ENCODE measurements at places on chromosomes 7 and 10.

GRCh38 chr10:121154310-121154709 is 303.1 kb downstream of the WDR11 start:
- H3K4me1 ChIP-seq: no peaks in the 10 kb centered on the region
- no peaks in the 10 kb centered on the region for H3K36me3 ChIP-seq
- no peaks in the 10 kb centered on the region for H3K27me3 ChIP-seq
- H3K4me3 ChIP-seq: no peak overlapping the region
- no peak for DNase-seq
- no peak overlapping the region for H3K27ac ChIP-seq

- DNase-seq: no peak
- no peaks in the 10 kb centered on the region for H3K36me3 ChIP-seq
- H3K4me1 ChIP-seq: peaks cover 8% of the 10 kb centered on the region
- no peak overlapping the region for H3K27ac ChIP-seq
Observed at GRCh38 chr10:5581670-5582566, 57.2 kb downstream of the CALML3 start.

GRCh38 chr7:127239814-127240213 is 12.9 kb downstream of the GRM8 start:
- no peak overlapping the region for H3K27ac ChIP-seq
- H3K27me3 ChIP-seq: peaks cover 7% of the 10 kb centered on the region
- no peaks in the 10 kb centered on the region for H3K4me1 ChIP-seq
- no peak overlapping the region for H3K4me3 ChIP-seq
- H3K36me3 ChIP-seq: no peaks in the 10 kb centered on the region

GRCh38 chr7:28155964-28156363 is 24.6 kb downstream of the JAZF1 start:
- H3K4me1 ChIP-seq: peaks cover 7% of the 10 kb centered on the region
- H3K27me3 ChIP-seq: no peaks in the 10 kb centered on the region
- no peak overlapping the region for H3K4me3 ChIP-seq
- DNase-seq: no peak
- no peaks in the 10 kb centered on the region for H3K36me3 ChIP-seq

DNA sequence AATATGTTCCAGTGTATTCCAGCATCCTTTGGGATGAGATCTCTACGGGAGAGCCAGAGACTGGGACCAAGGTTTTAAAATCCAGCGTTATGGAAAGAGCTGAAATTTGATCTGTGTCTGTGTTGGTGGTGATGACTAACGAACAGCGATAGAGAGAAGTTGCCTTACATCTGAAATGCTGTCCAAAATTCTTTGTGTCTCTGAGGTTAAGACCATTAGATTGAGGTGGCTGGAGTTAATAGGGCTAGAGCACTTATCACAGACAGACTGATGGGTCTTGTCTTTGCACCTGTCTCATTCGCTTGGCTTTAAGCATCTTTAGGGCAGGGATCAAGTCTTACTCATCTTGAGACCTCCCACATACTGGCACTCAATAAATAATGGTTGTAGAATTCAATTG is 41.0 kb upstream of the RAPGEF5 start:
- no peak overlapping the region for H3K4me3 ChIP-seq
- H3K36me3 ChIP-seq: no peaks in the 10 kb centered on the region
- no peaks in the 10 kb centered on the region for H3K27me3 ChIP-seq
- no peak overlapping the region for H3K27ac ChIP-seq
- DNase-seq: no peak

DNA sequence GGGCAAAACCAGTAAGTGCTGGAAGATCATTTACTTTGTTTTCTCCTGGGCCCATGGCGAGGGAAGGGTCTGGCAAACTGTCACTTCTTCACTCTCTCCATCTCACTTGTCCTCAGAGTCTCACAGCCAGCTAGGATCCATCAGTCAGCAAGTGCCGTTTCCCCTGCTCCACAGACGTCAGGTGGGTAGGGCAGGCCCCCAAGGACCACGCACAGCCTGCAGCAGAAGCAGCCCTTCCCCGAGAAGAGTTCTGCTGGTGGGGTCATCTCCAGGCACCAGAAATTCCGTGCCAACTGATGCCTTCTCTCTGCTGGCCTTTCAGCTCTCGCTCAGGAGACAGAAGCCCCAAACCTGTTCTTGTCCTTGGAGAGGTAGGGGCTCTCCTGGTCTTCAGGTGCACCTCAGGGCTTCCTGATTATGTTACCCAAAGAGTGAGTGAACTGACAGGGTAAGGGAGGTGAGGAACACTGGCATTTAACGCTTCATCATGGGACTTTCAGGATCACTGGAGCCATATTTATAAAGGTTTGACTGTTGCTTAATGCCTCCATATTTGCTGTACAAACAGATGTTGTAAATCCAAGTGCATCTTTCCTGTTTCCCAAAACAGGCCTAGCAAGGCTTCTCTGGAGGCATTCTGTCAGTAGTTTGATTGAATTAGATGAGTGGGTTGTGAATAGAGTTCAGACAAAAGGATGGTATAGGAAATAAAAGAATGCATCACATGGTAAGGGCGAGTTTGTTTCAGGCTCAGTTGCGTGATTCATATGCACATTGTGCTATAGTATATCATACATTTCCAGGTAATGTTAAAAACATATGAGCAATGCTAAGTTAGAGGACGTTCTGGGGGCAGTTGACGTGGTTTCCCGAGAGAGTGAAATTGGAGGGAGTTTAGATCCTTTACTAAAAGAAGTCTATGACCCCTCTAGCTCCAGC is 13.7 kb upstream of the TSPAN15 start:
- H3K27ac ChIP-seq: peak overlapping the region; percentile 91
- no peak overlapping the region for H3K4me3 ChIP-seq
- peaks cover 20% of the 10 kb centered on the region for H3K4me1 ChIP-seq
- H3K36me3 ChIP-seq: no peaks in the 10 kb centered on the region
- no peaks in the 10 kb centered on the region for H3K27me3 ChIP-seq
- peak; percentile 6 for DNase-seq

- no peaks in the 10 kb centered on the region for H3K27me3 ChIP-seq
- H3K27ac ChIP-seq: peak overlapping the region; percentile 84
- peaks cover 19% of the 10 kb centered on the region for H3K4me1 ChIP-seq
- H3K4me3 ChIP-seq: no peak overlapping the region
- no peak for DNase-seq
- H3K36me3 ChIP-seq: no peaks in the 10 kb centered on the region
Observed at GRCh38 chr7:105270117-105270516, 118.6 kb downstream of the SRPK2 start.

DNA sequence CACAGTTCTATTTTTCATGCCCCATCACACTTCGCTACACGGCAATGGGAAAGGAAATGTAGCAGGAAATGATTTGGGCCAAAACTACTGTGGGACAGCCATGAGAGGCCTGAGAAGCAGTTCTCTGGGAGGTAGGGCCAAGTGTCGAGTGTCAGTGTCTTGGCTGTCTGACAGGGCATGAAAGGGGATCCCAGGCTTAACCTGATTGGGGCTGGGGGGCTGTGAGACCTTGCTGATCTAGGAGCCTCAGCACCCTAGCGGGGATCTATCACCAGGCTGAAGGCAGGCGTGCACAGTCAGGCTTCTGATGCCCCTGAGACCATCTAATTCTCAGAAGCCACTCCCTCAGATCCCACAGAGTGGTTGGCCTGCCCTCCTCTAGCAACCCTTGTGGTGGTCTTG is 58.2 kb upstream of the SLC25A13 start:
- no peaks in the 10 kb centered on the region for H3K27me3 ChIP-seq
- no peak overlapping the region for H3K4me3 ChIP-seq
- DNase-seq: no peak
- H3K36me3 ChIP-seq: no peaks in the 10 kb centered on the region
- H3K27ac ChIP-seq: no peak overlapping the region

GRCh38 chr7:107353701-107354100 is 116.2 kb upstream of the GPR22 start:
- no peaks in the 10 kb centered on the region for H3K4me1 ChIP-seq
- no peak overlapping the region for H3K27ac ChIP-seq
- H3K36me3 ChIP-seq: no peaks in the 10 kb centered on the region
- no peak for DNase-seq
- H3K27me3 ChIP-seq: no peaks in the 10 kb centered on the region
- no peak overlapping the region for H3K4me3 ChIP-seq

DNA sequence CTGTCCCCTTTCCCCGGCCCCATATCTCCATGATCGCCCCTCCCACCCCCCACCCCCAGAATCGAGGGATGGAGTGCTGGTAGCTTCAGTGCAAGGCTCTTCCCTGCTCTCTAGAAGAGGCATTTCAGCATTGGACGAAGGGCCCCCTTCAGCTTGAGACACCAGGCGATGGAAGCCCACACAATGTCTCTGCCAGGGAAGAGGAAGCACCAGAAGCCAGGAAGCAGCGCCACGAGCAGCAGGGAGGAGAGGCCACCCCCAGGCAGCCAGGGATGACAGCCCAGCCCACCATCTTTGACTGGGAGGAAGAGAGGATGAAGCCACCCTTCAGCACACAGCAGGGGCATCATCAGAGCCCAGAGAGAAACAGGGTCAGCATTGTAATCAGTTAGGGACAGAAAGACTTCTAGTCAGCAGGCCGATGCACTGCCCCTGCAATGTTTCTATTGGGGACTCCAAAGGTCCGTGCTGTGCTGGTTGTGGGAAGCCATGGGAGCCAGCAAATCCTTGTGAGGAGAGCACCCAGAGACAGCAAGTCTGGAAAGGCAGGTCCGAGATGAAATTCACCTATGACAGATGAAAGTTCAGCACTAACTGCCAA is 15.7 kb downstream of the TMEM72 start:
- H3K27ac ChIP-seq: no peak overlapping the region
- DNase-seq: no peak
- no peaks in the 10 kb centered on the region for H3K36me3 ChIP-seq
- no peaks in the 10 kb centered on the region for H3K4me1 ChIP-seq

DNA sequence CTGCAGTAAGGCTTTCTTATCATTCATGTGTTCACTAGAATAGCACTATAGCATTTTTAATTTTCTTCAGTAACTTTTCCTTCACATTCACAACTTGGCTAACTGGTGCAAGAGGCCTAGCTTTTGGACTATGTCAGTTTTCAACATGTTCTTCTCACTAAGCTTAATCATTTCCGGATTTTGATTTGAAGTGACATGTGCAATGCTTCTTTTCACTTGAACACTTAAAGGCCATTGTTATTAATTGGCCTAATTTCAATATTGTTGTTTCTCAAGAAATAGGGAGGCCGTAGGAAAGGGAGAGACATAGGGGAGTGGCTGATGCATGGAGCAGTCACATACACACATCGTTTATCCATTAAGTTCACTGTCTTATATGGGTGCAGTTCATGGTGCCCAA is 151.2 kb upstream of the NFE2L3 start:
- H3K36me3 ChIP-seq: no peaks in the 10 kb centered on the region
- no peaks in the 10 kb centered on the region for H3K4me1 ChIP-seq
- no peaks in the 10 kb centered on the region for H3K27me3 ChIP-seq
- H3K4me3 ChIP-seq: no peak overlapping the region
- H3K27ac ChIP-seq: no peak overlapping the region

DNA sequence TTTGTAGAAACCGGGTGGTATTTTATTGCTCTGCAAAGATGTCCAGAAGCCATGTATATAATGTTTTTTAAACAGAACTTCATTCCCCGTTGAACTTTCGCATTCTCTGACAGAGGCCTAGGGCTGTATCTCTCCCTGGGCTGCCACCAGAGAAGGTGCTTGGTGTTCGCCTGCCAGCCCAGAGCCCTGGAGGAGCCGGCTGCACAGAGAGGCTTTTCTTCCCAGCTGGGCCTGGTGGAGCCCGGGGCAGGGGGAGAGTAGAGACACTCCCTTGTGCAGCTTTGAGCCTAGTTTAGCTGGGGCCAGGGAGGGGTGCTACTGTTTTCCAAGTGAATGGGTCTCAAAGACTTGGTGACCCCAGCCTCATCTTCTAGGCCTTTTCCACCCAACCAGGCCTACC is 13.6 kb upstream of the TRIM8 start:
- H3K4me1 ChIP-seq: peaks cover 54% of the 10 kb centered on the region
- no peak for DNase-seq
- no peaks in the 10 kb centered on the region for H3K27me3 ChIP-seq
- no peak overlapping the region for H3K27ac ChIP-seq

DNA sequence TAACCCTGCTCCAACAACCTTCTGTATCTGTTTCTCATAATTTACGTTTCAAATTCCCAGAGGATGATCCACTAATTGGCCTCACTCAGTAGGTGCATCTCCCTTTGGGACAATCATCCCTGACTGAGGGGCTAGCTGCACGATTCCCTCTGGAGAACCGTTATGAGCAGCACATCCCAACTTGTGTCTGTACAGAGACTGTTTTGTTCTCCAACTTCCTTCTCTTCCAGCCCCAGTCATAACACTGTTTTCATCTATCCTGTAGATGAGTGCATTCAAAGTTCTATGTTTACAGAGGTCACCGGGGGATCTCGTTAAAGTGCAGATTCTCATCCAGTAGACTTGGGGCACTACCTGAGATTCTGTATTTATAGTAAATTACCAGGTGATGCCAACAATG is 187.2 kb downstream of the REEP3 start:
- no peaks in the 10 kb centered on the region for H3K36me3 ChIP-seq
- peak overlapping the region; percentile 77 for H3K27ac ChIP-seq
- H3K27me3 ChIP-seq: no peaks in the 10 kb centered on the region
- no peak overlapping the region for H3K4me3 ChIP-seq

GRCh38 chr7:2228921-2229320 is 3.8 kb downstream of the MAD1L1 start:
- no peak overlapping the region for H3K4me3 ChIP-seq
- no peak overlapping the region for H3K27ac ChIP-seq
- peaks cover 29% of the 10 kb centered on the region for H3K36me3 ChIP-seq

GRCh38 chr10:86594535-86594934 is 59.8 kb upstream of the OPN4 start:
- no peaks in the 10 kb centered on the region for H3K4me1 ChIP-seq
- no peaks in the 10 kb centered on the region for H3K36me3 ChIP-seq
- no peak overlapping the region for H3K4me3 ChIP-seq

DNA sequence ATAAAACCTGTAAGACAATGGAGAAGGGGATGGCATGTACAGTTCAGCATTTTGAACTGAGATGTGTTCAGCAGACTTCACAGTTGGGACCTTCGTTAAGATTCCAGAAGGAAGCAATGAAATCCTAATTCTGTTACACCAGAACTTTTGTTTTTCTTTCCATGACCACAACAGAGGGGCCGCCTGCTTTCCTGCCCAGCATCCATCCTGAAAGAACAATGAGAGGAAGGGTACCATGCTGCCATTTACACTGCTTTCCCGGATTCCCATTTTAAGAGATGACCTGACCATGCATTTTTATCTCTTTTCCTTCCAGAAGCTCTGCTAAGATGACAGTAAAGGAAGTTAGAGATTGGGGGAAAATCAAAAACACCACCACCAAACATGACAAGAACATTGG is 92.7 kb downstream of the PIP4K2A start:
- no peaks in the 10 kb centered on the region for H3K36me3 ChIP-seq
- no peak overlapping the region for H3K4me3 ChIP-seq
- peaks cover 27% of the 10 kb centered on the region for H3K4me1 ChIP-seq
- DNase-seq: no peak
- no peak overlapping the region for H3K27ac ChIP-seq

- no peak overlapping the region for H3K4me3 ChIP-seq
- H3K27ac ChIP-seq: no peak overlapping the region
- no peaks in the 10 kb centered on the region for H3K36me3 ChIP-seq
- H3K4me1 ChIP-seq: no peaks in the 10 kb centered on the region
- DNase-seq: no peak
Observed at GRCh38 chr7:82595176-82595575, 151.6 kb upstream of the CACNA2D1 start.

GRCh38 chr7:106824458-106824857 is 40.6 kb upstream of the PIK3CG start:
- no peaks in the 10 kb centered on the region for H3K27me3 ChIP-seq
- H3K4me1 ChIP-seq: no peaks in the 10 kb centered on the region
- DNase-seq: no peak
- H3K27ac ChIP-seq: no peak overlapping the region
